ENCODE measurements at places on chromosomes 11 and 22.

GRCh38 chr11:26958702-26959049, 35.2 kb upstream of the FIBIN start:
- no peak for DNase-seq

- DNase-seq: no peak
Observed at GRCh38 chr11:9118277-9118676, 26.9 kb upstream of the SCUBE2 start.

DNA sequence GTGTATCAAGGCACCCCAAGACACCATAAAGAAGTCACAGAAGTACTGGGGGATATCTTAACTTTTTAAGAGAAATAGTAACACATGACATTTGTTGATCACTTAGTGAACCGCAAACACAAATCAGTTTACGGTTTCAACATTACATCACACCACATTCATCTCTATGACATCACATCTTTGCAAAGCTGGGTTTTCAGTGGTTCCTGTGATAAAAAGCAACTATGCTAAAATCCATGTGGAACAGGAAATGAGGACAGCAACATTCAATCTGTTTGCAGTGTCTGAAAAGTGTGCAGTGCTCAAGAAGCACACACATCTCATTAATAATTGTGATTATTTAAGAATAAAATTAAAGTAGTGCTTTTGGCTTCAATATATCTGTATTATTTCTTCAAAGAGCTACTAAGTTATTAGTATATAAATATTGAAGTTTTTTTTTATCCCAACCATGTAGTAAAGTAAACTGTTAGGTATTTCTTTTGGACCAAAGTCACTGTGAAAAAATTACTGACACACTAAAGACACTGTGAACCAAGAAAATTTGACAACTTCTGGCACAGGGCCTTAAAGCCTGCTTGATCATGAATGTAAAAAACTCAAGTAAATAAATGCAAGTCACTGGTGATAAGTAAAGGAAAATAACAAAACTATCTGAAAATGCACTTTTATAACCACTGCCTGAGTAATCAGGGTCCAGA, 156.0 kb upstream of the SOX6 start:
- no peak for DNase-seq

GRCh38 chr11:69442012-69442806, 39.3 kb upstream of the LINC01488 start:
- DNase-seq: no peak

- no peak for DNase-seq
Observed at GRCh38 chr11:66011785-66012303, at the start of gene CST6. CST6 (plus strand) TSS chr11:66012008; CDS start chr11:66012045, 37 bp downstream.

GRCh38 chr11:72631806-72632731, 42.2 kb downstream of the PDE2A start:
- no peak for DNase-seq

- DNase-seq: no peak
Observed at GRCh38 chr11:64762277-64762673, 2.5 kb upstream of the PYGM start.

GRCh38 chr11:21625982-21626381, 566.9 kb upstream of the ANO5 start:
- DNase-seq: no peak

DNA sequence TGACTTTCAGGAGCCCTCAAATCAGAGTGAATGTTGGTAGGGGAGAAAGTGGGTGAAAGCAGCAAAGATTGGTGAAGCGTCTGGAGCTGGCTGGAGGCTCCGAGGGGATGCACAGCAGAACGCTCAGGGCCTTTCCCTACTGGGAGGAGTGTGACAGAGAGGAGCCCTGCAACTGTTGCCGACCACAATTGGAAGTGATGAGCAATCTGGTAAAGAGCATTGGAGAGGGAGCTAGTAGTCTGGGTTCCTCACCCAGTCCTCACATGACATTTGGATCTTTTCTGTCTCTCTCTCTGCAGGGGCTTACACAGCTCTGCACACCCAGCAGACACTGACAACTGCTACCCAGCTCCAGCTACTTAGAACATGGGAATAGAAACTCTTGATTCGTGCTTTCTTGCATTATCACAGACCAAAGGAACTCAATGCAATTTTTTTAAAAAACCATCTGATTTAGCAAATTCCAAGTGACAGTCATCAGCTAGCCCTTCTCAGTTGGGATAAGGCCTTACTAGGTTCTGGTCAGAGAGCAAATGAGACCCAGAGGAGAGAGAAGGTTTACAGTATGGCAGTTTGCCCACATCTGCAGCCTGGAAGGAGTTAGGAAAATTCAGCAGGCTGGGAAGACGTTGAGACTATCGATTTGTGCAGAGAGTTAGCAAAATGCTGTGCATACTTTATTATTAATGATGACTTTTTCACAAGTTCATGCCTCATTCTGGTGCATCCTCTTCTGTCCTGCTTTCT, 278.0 kb upstream of the PLET1 start:
- no peak for DNase-seq

GRCh38 chr11:63851364-63851763, 12.5 kb downstream of the MARK2 start:
- no peak for DNase-seq

DNA sequence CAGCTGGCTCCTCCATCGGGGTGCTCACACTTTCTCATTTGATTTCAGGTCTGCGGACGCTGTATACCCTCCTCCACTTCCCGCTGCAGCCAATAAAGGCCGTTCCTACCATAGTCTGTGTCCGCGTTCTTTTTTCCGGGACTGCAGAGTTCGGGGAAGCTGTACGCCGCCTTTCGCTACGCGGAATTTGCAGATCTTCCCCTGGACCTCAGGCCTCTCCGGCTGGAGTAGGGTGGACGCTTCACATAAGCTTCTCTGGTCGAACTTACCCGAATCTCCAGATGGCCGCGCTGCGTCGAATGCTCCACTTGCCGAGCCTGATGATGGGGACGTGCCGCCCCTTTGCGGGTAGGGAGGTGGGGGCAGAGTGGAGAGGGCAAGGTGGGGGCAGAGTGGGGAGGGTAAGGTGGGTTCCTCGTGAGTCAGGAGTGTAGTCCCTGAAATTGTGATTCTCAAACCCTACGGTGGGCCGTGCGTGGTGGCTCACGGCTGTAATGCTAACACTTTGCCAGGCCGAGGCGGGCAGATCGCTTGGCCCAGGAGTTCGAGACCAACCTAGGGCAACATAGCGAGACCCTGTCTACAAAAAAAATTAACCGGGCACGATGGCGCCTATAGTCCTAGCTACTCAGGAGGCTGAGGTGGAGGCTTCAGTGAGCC, 617 bp downstream of the CSKMT start:
- peak; percentile 79 for DNase-seq

DNA sequence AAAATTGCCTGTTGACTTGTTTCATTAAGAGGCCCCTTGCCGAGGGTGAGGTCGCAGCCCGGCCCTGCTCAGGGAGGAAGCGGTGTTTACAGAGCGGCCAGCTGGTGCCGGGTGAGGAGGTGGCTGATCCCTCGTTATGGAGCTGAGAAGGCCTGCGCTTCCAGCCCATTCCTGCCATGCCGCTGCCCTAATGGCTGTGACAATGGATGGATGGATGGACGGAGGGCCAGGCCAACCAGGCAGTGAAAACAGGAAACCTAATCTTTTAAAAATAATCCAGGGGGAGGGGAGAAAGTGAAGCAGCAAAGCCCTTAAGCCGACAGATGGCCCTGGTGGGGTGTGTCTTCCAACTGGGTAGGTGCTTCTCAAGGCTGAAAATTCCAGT, 38.5 kb downstream of the BCR start:
- no peak for DNase-seq

GRCh38 chr11:14202251-14203196, 156.5 kb downstream of the RRAS2 start:
- no peak for DNase-seq

- DNase-seq: peak; percentile 58
Observed at GRCh38 chr22:40462195-40462984, 92.0 kb downstream of the SGSM3 start.

DNA sequence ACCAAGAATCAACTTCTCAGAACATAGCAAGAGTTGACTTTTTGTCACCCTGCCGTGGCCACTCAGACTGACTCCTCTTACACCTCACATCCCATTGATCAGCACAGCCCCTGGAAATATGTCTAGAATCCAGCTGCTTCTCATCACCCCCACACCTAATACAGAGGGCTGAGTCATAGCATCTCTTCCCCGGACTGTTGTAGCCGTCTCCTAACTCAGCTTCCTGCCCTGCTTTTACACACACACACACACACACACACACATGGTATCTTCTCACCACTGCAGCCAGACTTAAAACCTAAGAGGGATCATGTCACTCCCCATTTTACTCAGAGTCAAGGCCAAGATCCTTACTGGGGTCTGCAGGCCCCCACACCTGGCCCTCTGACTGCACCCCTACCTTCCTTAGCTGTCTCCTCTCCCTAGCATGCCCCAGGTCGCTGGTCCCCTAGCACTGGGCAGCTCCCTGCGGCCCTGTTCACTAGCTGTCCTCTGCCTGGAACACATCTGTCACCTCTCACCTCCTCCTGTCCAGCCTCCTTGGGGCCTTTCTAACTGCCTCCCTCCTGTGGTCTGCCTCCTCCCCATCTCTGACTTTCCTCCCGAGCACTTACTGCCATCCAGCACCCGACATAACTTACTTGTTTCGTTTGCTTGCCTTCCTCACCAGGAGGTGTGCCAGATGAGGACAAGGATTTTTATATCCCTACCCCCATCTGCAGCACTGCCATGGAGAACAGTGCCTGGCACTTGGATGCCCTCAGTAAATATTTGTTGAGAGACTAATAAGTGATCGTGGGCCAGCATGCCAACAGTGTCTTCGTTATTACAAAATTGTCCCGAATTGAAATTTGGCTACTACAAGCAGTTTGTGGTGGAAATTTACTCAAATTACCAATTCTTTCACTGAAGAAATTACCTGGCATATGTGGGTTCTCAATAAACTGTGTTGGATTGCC, 61.9 kb downstream of the BMAL1 start:
- no peak for DNase-seq

DNA sequence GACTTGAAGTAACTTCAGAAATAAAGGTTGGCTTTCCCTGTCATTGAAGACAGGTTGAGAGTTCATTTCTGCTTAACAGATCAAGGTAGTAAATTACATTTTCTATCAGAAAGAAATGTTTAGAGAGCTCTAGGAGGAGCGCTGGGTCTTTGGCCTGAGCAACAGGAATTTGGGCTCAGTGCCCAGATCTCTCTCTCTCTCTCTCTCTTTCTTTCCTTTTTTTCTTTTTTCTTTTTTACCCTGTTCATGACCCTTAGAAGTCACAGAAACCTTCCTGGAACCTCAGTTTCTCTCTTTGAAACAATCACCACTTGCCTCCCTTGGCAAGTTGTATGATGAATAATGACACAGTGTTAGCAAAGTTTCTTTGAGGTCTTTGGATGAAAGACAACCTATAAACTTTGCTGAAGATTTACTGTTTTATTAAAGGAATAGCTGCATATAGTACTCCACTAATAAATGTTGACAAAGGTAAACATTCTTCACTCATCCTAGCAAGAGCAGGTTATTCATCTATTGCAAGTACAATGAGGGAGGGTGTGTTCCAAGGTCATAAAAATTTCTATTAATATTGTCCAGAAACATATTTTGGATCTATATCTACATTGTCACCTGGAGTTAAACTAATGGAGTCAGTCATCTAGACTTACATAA, 35.5 kb upstream of the RASSF10 start:
- no peak for DNase-seq

- no peak for DNase-seq
Observed at GRCh38 chr11:63911440-63911839, 5.5 kb downstream of the RCOR2 start.

- DNase-seq: no peak
Observed at GRCh38 chr22:21984793-21985192, 2.2 kb upstream of the TOP3B start.

- DNase-seq: peak; percentile 69
Observed at GRCh38 chr11:66081505-66081904, 11.4 kb downstream of the PACS1 start.

- no peak for DNase-seq
Observed at GRCh38 chr11:100003985-100004384, 683.1 kb upstream of the ARHGAP42 start.

- DNase-seq: no peak
Observed at GRCh38 chr11:114025329-114025907, 34.1 kb upstream of the ZBTB16 start.

DNA sequence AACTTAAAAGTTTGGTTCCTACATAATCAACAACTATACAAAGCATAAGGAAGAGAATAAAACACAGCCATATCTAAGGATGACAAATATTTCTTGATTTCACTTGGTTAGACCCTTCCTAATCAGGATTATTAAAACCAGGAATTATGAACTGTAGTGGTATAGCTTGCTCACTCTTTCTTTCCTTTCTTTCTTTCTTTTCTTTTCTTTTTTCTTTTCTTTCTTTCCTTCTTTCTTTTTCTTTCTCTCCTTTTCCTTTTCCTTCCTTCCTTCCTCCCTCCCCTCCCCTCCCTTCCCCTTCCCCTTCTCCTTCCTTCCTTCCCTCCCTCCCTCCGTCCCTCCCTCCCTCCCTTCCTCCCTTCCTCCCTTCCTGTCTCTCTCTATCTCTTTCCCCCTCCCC, 78.0 kb downstream of the HORMAD2 start:
- DNase-seq: no peak

- no peak for DNase-seq
Observed at GRCh38 chr11:65766535-65766934, 14.2 kb downstream of the AP5B1 start.

- DNase-seq: no peak
Observed at GRCh38 chr11:14267861-14268635, 90.9 kb downstream of the RRAS2 start.

- no peak for DNase-seq
Observed at GRCh38 chr11:32121012-32121411, 30.1 kb downstream of the RCN1 start.

- DNase-seq: no peak
Observed at GRCh38 chr11:35969089-35970042, 25.5 kb downstream of the LDLRAD3 start.

- DNase-seq: no peak
Observed at GRCh38 chr11:46291441-46292150, 14.1 kb downstream of the CREB3L1 start.

- DNase-seq: no peak
Observed at GRCh38 chr11:96180341-96180740, 162.7 kb downstream of the MAML2 start.

DNA sequence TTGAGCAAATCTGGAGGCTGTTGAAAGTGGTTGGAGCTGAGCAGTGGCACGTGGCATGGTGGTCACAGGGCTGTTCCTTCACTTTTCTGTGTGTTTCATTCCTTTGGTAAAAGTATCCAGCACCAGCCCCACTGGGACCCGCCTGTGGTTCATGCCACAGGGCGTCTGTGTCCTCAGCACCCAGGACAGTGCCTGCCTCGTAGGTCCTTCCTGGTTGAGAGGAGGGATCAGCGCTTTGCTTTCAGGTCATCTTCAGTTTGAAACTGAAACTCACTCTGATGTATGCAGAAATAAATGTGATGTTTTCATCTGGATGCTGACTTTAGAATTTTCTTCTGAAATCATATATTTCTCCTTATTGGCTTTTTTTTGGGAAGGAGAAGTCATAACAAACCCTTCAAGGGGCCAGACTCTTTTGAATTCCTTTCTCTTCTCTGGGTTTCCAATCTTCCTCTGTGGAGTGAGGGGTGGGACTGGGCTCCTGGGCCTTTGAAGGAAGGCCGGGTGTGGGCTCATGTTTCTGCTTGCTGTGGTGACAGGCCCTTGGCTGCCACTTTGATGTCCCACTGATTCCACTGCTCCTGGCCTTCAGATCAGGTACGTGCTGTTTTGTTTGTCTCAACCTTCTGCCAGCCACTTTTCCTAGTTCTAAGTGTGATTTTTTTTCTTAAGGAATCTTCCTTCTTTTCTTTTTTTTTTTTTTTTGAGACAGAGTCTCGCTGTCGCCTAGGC, 26.2 kb downstream of the TBC1D22A start:
- DNase-seq: no peak

- DNase-seq: no peak
Observed at GRCh38 chr11:8036002-8036802, 44.8 kb upstream of the TUB start.

GRCh38 chr11:121829159-121829643, 286.8 kb downstream of the BLID start:
- no peak for DNase-seq
